ENCODE measurements at places on chromosomes 1 and 21. TPM values are rescaled to one million over a fixed set of nuclear protein-coding genes. Genes with fewer than 3 reads are reported as not detected.

DAP3 gene
- 119 TPM for total RNA-seq

C1orf141 gene
- total RNA-seq: not detected

DNA sequence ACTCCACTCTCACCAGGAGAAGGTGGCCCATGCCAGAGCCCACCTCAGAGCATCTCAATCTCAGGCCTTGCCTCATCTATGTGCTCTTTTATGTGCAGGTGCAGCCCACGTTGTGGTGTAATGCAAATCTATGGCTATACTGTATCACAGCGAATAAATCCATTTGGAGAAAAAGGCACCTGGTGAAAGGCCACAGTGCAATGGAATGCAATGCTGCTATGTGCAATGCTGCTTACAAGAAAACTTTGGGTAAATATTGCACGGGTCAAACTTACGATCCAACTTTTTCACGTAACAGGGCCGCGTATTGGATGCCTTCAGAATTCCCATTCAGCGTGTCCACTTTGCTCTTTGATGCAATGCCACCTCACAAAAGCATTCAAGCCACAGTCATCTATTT lies 13.5 kb downstream of the ZBTB18 start:
- H3K36me3 ChIP-seq: no peaks in the 10 kb centered on the region
- H3K4me3 ChIP-seq: no peak overlapping the region
- peaks cover 6% of the 10 kb centered on the region for H3K27me3 ChIP-seq

DNA sequence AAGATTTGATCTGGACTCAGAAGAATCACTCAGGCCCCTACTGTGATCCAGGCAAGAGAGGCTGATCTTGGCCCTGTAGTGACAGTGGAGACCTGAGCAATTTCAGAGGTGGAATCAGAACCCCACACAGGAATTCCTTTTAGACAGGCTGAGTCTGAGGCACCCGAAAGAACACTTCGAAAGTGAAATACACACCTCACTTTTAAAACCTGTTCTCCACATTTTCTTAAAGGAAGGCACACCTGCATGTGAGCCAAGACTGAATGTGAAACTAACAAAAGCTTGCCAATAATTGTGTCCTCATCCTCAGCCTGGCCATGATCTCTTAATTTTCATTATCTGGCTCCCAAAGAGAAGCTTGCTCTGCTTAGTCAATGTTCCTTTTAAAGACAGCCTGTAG lies 32.2 kb downstream of the SIPA1L2 start:
- H3K27me3 ChIP-seq: no peaks in the 10 kb centered on the region
- no peak overlapping the region for H3K27ac ChIP-seq
- no peaks in the 10 kb centered on the region for H3K36me3 ChIP-seq
- peaks cover 32% of the 10 kb centered on the region for H3K4me1 ChIP-seq
- no peak for DNase-seq

DNA sequence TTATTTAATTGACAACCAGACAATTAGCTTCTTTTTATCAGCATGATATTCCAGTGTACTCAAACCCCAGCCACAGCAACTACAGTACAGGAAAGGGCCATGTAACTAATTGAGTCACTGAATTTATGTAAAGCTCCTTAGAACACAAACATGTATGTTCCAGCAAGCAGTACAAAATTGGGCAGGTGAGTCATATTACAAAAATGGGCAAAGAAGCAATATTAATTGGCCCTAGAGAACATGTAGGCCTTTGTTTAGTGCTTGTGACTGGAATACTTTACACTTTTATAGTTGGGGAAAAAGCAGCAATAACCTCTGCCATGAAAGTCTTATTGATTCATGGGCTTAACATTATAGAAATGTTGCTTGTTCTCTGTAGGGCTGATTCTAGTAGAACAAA lies 31.8 kb downstream of the CLEC20A start:
- no peaks in the 10 kb centered on the region for H3K36me3 ChIP-seq
- H3K27ac ChIP-seq: no peak overlapping the region
- DNase-seq: no peak
- no peak overlapping the region for H3K4me3 ChIP-seq
- H3K4me1 ChIP-seq: no peaks in the 10 kb centered on the region
- peaks cover 10% of the 10 kb centered on the region for H3K27me3 ChIP-seq

GRCh38 chr1:115356356-115356755 lies 18.3 kb upstream of the NGF start:
- H3K27me3 ChIP-seq: no peaks in the 10 kb centered on the region

DNA sequence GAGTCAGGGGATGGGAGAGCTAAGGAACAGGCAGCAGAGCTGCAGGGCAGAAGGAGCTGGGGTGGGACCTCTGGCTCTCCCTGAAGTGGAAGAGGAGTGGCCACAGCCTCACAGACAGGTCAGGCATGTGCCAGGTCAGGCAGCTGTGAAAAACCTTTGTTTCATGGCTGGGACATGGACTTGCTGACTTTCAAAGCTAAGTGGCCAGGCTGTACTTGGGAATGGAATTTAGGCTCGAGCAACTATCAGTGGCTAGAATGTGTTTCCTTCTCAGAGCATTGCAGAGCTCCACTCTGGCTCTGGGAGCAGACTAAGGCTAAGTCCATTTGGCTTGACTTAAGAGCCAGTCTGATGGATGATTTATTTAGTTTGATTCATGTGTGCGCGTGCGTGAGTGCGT lies 385.1 kb downstream of the LMX1A start:
- H3K4me1 ChIP-seq: no peaks in the 10 kb centered on the region
- H3K27me3 ChIP-seq: no peaks in the 10 kb centered on the region
- no peaks in the 10 kb centered on the region for H3K36me3 ChIP-seq
- H3K27ac ChIP-seq: no peak overlapping the region

All from activated naive CD8-positive, alpha-beta T cell treated with anti-CD3 and anti-CD28 coated beads, Interleukin-2, amount 10 ng/mL, durations not matched to agents 7 days and 5 days (primary cell).